ENCODE measurements at places on chromosomes 12 and 14.

- DNase-seq, result no peak
These were observed 75.2 kb downstream of the LRRC74A start for GRCh38 chr14:76901171-76902055.

DNA sequence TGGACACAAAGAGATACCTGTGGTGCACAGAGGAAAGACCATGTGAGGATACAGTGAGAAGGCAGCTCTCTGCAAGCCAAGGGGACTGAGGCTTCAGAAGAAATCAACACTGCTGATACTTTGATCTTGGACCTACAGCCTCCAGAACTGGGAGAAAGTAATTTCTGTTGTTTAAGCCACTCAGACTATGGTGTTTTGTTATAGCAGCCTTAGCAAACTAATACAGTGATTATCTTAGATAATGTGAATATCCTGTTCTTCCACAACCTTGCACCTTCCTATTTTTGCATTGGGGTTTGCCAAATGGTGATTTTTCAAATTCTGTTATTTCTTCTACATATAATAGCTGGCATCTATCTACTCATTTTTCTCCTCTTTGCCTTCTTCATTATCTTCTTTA, 8.2 kb upstream of the C14orf93 start:
- no peak for DNase-seq

GRCh38 chr14:92539875-92540274, 26.3 kb downstream of the RIN3 start:
- no peak for DNase-seq

DNA sequence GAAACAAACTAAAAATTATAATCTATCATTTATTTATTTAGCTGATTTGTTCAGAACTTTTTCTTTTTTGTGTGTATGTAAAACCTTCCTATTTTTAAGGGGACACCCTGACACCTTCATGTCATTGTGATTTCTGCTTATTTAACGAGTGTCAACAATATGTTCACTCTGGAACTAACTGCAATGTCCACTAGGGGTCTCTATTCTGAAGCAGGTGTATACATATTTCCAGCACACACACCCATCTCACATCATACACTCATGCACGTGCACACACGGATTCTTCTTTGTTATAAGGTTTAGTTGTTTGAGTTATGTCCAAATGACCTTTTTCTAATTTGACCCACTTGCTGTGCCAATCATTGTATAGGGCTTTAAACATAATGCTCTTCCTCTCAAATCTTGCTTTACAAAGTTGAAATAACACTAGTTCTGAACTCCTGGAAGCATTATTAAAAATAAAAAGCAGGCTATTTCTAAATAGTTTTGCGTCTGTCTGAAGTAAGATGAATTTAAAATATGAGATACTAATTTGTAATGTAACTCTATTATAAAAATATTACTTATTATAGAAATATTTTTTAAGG, 15.5 kb downstream of the E2F7 start:
- DNase-seq, result peak; percentile 74

DNA sequence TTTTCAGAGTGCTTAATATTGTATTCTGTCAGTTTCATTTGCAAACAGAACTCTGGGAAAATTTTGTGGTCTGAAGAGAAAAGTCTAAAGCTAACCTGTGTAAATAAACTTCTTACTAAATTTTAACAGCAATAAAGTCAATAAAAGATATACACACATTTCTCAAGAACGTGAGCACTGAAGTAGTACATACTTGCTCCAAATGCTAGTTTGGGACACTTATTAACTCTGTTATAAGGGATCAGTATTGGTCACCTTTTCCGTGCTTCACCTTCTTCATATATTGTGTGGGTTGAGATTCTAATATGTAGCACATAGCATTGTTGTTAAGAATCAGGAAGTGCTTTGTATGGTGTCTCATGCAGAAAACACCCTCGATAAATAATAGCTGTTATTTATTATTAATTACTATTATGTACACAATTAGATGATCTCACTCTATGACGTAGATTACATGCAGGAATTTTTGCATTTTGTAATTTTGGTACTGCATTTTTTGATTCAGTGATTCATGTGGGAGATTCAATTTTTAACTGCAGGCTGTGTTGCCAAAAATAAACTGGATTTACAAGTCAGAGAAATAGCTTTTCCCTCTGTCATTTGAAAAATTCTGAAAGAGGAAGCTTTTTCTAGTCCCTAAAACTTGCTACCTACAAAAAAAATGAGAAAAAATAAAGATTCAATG, 300.9 kb downstream of the ACSS3 start:
- no peak for DNase-seq

- no peak for DNase-seq
These were observed 44.5 kb upstream of the ZDHHC17 start for GRCh38 chr12:76719171-76720041.

GRCh38 chr12:78864870-78865463, 393 bp downstream of the SYT1 start:
- peak; percentile 73 for DNase-seq

DNA sequence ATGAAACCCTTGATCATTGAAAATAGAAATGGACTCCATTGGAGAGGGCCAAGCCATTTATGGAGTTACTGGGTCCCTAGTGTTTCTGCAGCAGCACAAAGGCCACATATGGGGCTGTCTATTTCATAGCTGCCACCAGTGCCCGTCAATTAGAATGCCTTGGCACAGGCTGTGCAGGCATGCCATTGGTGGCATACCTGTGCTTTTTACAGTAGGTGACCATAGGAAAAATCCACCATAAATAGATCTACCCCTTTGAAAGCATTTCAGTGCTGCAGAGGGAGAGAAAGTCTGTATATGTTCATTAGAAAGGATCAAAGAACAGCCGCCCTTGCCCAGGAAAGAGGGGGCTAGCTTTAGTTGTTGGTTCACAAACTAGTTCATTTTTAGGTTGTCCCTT, 13.1 kb downstream of the MYBPC1 start:
- no peak for DNase-seq

DNA sequence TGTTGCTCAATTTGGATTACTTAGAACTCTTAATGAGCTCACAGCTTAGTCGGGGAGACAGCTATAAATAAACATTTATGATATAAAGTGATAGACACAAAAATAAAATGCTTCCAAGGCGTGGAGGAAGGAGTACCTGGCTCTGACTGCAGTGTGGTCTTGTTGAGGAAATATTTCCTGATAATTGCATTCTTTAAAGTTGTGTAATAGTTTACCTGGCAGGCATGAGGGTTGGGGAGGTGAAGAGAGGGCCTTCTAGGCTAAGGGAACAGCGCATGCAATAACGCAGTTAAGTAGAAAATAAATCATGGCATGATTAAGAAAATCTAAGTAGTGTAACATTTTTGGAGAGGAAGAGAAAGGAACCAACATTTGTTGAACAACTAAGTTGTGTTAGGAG, 260.5 kb upstream of the ATP2B1 start:
- no peak for DNase-seq

GRCh38 chr12:31321186-31321896, 4.6 kb downstream of the SINHCAF start:
- no peak for DNase-seq

DNA sequence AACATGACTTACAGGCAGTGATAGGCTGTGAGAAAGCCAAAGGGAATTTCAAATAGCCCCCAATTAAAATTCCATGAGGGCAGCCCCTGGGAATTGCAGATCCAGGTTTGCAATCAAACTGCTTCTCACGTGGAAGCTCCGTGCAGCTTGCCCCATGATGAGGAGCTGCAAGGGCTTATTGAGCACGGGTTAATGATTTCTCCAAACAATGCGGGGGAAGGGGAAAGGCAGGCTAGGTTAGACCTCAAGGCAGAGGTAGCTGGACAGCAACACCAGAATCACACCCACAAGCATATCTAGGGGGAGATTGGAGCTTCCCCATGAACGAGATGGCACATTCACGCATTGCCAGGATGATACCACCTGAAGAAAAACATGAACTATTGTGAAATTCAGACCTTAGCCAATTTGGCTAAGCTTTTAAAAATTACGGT, 5.0 kb upstream of the DUSP6 start:
- DNase-seq, result no peak

DNA sequence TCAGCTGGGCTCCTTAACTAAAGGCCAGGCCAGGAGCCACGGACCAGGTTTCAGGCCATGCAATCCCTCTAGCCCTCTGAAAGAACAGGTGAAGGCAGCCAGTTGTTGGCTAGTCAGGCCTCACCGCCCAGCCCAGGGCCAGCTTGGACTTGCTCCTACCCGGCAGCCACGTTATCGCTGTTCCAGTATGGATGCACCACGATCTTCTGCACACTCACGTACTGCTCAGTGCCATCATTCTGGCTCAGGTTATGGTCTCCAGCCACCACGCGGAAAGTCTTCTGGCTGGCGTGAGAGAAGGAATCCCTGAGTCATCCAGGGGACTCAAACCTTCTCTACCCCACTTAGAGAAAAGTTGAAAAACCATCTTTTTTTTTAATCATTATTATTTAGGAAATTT, 4.1 kb downstream of the CELA1 start:
- DNase-seq, result no peak

DNA sequence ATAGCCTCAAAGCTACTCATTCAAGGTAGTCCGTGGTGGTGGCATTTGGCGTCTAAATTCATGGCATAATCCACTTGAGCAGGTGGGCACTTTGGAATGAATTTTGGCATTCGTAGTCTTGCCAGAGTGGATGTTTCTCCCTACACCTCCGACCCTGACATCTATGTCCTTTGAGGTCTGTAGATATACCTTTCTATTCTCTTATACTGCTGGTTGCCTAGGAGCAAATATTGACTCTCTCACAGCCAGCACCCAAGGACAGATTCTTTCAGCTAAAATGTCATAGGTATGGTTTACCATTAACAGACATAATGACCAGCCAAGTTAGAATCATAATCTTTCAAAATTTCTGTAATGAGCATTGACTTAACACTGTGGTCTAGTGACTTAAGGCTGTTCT, 47.4 kb upstream of the FLRT2 start:
- no peak for DNase-seq

- peak; percentile 52 for DNase-seq
These were observed 54.7 kb upstream of the FKBP4 start for GRCh38 chr12:2739832-2740641.

- DNase-seq, result no peak
These were observed 515.9 kb upstream of the TBX3 start for GRCh38 chr12:115199831-115200230.

- no peak for DNase-seq
These were observed 16.1 kb upstream of the NT5DC3 start for GRCh38 chr12:103857164-103857563.

DNA sequence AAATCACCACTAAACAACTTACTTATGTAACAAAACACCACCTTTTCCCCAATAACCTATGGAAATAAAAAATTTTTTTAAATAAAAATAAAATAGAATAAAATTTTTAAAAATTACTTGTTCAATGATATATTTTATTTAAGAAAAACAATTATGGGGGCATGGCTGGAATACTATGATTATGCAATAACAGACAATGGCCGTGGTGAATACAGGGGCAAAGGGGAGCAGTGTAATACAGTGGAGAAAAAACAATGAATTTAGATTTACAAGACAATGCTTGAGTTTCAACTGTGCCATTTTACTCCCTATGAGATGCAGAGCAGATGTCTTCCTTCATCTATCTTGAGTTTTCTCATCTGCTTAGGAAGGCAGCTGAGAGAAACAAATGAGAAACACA, 72.9 kb downstream of the BLTP3B start:
- DNase-seq, result no peak

- no peak for DNase-seq
These were observed 181.7 kb downstream of the ALG10 start for GRCh38 chr12:34203866-34204620.
